ENCODE measurements at places on chromosomes 6 and 20. TPM values are rescaled to one million over a fixed set of nuclear protein-coding genes. Genes with fewer than 3 reads are reported as not detected.

The LTB gene
- total RNA-seq, result 1.5 TPM

The MUCL3 gene
- not detected for total RNA-seq

DNA sequence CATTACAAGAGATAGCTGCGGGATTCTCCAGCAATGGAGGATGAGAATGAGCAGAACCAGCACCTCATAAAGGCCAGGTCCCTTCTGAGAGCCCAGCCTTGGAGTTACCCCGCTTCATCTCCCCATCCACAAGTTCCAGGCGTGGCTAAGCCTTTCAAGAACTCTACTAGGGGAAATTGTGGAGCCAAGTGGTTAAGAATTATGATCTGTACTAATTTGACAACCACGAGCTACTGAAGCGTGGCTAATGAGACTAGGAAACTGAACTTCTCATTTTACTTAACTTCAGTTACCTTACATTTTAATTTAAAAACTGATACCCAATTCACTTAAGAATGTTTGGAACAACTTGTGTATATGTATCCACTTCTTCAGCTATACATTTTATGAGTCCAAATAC, 401.0 kb downstream of the PTPRT start:
- DNase-seq, result no peak

GRCh38 chr6:159973951-159974350, 5.1 kb downstream of the IGF2R start:
- DNase-seq, result peak; percentile 73

The FAM50B gene
- total RNA-seq, result 8.3 TPM

DNA sequence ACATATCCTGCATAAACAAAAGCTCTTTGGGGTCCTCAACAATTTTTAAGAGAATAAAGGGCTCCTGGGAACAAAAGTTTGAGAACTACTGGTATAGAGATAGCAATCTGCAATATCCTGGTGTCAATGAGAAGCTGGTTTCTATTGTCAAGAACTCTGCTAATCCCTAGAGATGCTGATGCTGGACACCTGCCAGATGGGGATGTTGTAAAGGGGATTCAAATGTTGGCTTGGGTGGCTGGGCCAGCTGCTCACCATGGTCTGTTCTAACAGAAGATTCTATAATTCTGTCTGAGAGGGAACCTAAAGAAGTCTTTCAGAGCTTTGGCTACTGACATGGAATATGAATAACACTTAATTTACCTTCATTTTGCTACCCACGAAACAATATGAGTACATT, 137.8 kb downstream of the BTBD9 start:
- DNase-seq, result no peak

GRCh38 chr20:31523361-31524283, 9.4 kb downstream of the HM13 start:
- no peak for DNase-seq

- DNase-seq, result peak; percentile 14
Measured at GRCh38 chr6:93786474-93787330, 367.3 kb upstream of the EPHA7 start.

DNA sequence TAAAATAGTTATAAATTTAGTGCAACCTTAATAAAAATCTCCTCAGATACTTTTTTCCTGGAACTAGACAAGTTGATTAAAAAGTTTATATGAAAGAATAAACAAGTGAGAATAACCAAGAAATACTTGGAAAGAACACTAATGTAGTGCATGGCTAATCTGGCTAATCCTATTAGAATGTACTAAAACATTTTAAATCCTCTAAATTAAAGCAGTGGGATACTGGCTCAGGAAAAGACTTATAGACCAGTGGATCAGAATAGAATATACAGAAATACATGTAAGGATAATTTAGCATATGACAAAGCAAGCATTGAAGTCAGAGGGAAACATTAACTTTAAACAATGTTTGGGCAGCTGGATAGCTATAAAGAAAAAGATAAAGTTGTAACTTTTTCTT, 41.1 kb upstream of the ERVFRD-1 start:
- no peak for DNase-seq

GRCh38 chr6:3743541-3743940, 8.0 kb downstream of the PXDC1 start:
- DNase-seq, result no peak

- DNase-seq, result peak; percentile 5
Measured at GRCh38 chr6:1240766-1241318, 71.1 kb upstream of the FOXQ1 start.

DNA sequence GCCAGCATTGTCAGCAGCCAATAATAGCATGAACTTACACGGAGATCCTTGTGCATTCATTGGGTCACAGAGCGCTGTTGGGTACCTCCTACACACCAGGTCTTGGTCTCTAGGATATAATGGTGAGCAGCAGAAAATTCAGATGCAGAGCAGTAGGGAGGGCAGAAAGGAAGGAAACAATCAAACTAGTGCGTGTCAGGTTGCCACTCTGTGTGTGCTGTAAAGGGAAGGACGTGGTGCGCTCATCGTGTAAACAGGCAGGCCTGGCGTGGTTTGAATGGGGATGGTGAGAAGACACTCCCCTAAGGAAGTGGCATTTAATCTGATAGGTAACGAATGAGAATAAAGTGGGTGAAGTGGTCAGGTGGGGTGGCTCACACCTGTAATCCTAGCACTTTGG, 336.4 kb downstream of the CDH26 start:
- DNase-seq, result no peak

DNA sequence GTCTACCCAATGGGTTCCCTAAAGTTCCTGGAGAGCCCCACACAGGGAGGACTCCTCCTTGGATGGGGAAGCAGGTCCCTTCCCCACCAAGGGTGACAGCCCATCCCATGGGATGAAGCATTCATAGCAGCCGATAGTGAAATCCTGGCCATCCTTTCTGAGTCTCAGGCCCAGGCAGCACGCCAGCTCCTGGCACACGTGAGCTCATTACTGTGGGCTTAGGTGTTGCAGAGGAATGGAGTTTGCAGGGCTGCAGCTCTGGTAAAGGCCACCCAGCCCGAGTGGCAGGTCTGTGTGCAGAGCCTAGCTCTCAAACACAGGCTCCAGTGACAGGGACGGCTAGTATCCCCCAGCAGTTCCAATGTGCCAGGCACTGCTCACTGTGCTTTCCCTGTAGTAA, 31.0 kb downstream of the SIRPA start:
- no peak for DNase-seq

DNA sequence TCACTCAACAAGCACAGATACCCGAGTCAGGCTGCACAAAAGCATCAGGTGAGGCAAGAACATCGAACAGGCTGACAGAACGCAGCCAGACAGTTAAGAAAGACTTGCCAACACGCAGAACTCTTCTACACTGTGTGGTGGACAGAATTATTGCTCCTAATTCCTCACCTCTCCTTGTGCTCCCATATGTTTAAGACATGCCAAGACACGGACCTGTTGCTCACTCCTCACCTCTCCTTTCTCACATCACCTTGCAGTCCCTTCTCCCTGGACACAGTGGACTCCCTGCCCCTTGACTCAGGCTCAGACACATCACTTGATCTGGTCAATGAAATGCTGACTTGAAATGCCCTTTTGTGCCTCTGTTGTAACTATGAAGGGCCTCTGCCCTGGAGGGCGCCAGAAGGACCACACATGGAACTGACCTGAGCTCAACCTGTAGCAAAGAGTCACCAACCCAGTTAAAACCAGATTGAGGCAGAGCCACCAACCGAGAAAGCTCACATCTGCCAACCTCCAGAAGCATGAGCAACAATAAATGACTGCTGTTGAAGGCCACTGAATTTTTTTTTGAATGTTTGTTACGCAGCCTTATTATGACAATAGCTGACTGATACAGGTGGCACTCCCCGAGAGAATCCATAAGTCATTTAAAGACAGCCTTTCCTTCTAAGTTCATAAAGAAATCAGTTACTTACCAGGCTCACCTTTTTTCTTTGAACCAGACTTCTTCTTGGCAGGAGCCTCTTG, 24.0 kb downstream of the RRBP1 start:
- DNase-seq, result no peak

DNA sequence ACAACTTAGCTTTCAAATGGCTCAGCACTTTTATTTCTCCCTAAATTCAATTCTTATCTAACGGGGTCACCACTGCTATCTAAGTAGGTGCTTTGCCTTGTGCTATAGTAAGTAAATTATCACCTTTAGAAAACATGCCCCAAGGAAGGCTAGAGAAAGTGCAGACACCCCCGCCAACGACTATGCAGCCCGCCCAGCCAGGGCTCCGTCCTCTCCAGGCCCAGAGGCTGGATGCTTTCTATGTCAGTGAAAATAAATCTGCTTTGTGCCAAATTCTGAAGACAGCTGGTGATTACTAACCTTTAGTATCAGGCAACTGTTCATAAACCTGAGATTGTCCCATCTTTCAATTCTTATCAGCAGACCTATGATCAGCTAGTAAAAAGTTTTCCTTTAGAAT, 14.3 kb downstream of the KIAA0319 start:
- DNase-seq, result no peak

- no peak for DNase-seq
Measured at GRCh38 chr6:119267126-119267905, 82.2 kb downstream of the MAN1A1 start.

- peak; percentile 84 for DNase-seq
Measured at GRCh38 chr6:84645563-84646266, 118.7 kb downstream of the TBX18 start.

The DUSP15 gene
- not detected for total RNA-seq

DNA sequence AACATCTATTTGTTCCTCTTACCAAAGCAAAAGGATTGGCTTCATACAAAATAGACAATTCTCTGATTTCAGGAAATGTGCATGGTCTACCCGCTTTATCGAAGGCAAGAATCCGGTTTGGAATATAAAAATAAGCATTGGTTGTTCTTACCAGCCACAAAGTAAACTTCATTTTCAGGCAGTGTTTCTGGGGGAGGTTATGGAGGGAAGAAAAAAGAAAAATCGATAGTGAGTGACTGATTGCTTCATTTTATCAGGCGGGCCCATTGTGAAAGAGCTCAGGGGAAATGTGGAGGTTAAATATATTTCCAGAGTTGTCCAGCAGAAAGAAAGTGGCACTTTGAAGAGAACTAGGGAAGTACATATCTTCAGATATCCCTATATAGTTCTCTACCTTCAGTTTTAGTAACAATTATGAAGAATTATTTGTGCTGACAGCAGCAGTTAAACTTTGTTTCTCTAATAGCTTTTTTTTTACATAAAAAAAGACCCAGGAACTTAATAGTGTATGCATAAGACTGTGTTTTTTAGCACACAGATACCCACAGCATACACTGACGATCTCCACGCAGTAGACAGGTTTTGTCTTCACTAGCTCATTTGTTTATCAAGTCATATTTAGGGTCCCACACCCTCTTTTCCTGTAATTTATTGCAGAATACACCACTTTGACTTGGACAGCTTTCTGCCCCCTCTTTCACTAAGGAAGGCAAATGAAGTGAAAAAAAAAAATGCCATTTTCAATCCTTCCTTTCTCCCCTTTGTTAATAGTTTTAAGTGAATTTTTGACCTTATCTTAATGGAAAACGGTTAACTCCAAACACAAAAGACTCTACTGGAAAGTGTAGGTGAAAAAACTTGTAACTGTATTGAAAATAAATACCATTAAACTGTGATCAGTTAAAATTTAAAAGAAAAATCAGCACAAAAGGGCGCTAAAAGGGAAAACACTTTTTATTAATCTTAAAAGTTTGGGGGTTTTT, 2.9 kb downstream of the POU3F2 start:
- DNase-seq, result no peak

The EYA2 gene
- total RNA-seq, result 0.29 TPM

The LY6G6C gene
- 0.22 TPM for total RNA-seq

The ATP6V1G2 gene
- 1.1 TPM for total RNA-seq

DNA sequence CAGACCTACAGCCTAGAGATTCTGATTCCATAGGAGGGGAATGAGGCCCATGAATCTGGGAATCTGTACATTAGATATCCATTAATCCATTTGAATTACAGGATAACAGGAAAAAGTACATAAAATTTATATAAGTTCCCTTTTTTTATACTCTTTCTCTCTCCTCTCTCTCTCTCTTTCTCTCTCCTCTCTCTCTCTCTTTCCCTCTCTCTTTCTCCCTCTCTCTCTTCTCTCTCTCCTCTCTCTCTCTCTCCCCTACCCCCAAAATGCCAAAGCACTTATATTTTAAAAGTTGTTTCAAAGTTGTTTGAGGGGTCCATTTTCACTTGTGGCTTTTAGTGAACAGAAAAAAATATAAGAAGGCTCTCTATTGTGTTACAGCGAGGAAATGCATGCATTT, 15.1 kb downstream of the TSHZ2 start:
- DNase-seq, result no peak

- no peak for DNase-seq
Measured at GRCh38 chr6:53476964-53477363, 67.9 kb downstream of the GCLC start.

GRCh38 chr20:46661659-46662058, 10.4 kb upstream of the SLC13A3 start:
- no peak for DNase-seq

The SLC17A3 gene
- total RNA-seq, result not detected

GRCh38 chr6:159110013-159110412, 59.2 kb upstream of the FNDC1 start:
- DNase-seq, result peak; percentile 63

DNA sequence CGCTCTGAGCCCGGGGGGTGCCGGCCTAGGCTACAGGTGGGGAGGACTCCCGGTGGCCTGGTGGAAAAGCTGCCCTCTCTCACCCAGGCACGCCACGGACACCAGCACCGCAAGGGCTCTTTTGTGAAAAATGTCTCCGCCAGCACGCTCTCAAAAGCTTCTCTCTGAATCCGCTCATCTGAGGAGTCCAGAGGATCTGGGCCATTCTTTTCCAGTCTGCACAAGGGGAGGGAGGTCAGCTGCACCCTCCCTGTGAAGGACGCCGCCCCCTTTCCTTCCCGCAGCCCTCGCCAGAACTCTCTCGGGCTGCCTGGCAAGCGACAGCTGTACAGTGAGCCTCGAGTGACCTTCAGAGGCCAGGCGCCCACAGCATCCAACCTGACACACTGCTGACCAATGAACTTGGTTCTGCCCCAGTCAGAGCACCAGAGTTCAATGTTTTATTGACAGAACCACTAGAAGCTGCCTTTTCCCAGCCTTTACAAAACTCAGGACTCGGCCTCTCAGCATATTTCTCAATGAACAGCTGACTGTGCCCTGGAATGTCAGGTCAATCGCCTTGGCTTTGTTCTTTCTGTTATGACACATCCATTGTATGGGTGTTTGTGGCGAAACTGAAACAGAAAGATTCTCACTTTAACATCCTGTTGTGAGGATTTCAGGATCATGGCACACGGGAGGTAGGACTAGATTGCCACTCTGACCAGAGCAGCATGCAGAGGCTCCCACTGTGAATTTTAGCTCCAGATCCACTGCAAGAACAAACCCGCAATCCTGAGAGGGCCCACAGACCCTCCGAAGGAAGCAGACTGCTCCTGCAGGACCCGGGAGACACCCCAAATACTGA, 26.7 kb downstream of the SERPINB9 start:
- DNase-seq, result peak; percentile 68

The HRH3 gene
- not detected for total RNA-seq

DNA sequence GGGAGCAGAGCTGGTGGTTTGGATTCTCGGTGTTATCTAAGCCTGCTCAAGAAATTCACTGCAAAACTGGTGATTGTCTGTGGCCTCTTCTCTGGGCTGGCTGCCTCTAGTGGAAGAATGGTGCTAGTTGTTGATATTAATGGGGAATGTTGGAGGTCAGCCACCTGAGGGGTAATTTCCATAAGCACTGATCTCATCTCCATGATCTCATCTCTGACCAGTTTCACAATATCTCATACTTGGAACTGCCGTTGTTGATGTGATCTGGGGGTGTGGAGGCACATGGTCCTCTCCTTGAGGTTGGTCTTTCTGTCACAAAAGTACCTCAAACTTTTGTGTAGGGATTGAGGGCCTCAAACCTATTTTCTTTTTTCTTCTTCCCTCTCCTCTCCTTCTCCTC, 102.6 kb downstream of the CD109 start:
- DNase-seq, result peak; percentile 44

All from PC-3 (cell line).